ENCODE measurements at places on chromosomes 13 and 19.

GRCh38 chr13:72820156-72820897, 38.4 kb downstream of the PIBF1 start:
- DNase-seq = no peak

- DNase-seq = peak; percentile 82
Observed at GRCh38 chr19:35044317-35045117, 3.0 kb downstream of the HPN start.

- no peak for DNase-seq
Observed at GRCh38 chr19:27742041-27742440, 1470.9 kb downstream of the UQCRFS1 start.

DNA sequence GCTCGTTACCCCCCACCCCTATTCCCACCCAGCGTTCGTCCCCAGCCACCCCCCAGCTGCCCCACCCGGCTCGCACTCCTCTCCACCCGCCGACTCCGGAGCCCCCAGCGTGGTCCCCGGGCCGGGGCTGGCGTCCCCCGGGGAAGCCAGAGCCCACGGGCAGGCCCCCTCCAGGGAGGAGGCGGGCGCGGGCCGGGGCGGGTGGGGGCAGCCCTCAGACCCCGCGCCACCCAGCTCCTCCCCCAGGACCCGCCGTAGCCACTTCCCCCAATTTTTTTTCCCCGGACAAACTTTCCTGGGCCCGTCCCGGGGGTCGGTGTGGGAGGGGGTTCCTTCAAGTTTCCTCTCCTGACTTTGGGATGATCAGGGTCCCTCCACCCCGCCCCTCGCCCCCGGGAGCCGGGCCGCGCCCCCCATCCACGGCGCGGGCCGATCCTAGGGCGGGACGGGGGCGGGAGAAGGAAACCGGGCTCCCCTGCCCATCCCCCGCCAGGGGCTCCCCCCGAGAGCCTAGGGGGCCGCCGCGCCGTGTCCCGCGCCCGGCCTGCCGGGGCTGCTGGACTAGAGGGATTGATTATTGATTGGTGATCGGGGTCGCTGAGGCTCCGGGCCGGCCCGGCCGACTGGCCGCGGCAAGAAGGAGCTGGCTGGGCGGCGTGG, 927 bp upstream of the TSHZ3 start:
- DNase-seq = peak; percentile 27

- DNase-seq = no peak
Observed at GRCh38 chr13:60671386-60671785, 274.4 kb downstream of the TDRD3 start.

- DNase-seq = no peak
Observed at GRCh38 chr19:17398902-17399527, 5.0 kb upstream of the CCDC194 start.

- no peak for DNase-seq
Observed at GRCh38 chr19:28296506-28296905, 916.4 kb downstream of the UQCRFS1 start.

GRCh38 chr13:52737965-52738364, 1.7 kb downstream of the CNMD start:
- no peak for DNase-seq

GRCh38 chr13:93715866-93716265, 489.3 kb downstream of the GPC6 start:
- DNase-seq = no peak

DNA sequence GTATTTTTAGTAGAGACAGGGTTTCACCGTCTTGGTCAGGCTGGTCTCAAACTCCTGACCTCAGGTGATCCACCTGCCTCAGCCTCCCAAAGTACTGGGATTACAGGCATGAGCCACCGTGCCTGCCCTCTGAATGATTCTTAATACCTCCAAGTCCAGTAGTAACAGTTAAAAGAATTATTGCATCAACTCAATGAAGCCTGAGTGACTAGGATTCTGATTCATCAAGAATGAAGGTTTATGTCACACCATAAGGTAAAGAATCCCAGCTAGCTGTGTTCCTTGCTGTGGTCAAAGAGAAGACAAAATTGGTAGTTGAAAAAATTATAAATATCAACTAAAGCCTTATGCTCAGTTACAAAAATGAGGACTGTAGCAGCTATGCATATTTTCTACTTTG, 81.2 kb upstream of the ABCC4 start:
- DNase-seq = no peak

DNA sequence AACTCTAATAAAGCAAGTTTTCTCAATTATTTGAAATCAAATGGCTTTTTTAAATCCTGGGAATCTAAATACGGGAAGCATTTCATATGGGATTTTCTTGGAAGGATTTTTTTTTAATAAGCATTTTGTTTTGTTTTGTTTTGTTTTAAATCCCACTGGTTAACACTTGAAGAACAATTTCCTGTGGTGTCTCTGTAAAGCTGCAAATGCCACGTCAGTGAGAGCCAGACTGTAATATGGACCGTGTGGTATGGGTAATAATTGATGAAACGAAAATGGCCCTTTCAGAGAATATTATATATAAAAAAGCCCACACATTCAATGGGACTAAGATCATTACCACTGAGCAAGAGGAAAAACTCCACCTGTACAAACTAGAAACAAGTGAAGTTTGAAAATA, 33.9 kb upstream of the MIR17HG start:
- no peak for DNase-seq

GRCh38 chr19:1449467-1450442, at the start of gene APC2:
APC2 (plus strand) TSS chr19:1450121; CDS start chr19:1453002, 2,881 bp downstream.
- peak; percentile 91 for DNase-seq

GRCh38 chr13:64371045-64371444, 2859.1 kb downstream of the PCDH9 start:
- DNase-seq = no peak

GRCh38 chr13:101382086-101382485, 34.2 kb downstream of the NALCN start:
- peak; percentile 26 for DNase-seq
